NCI-H1417 treated with DMSO at 0.1 percent for 48 hours (cell line): ENCODE measurements at places on chromosomes 2 and 18.
A peak's percentile ranks its signal among the peaks of the same experiment; 100 is the strongest.

- DNase-seq: no peak
Observed at GRCh38 chr2:55976681-55977080, 53.1 kb upstream of the EFEMP1 start.

DNA sequence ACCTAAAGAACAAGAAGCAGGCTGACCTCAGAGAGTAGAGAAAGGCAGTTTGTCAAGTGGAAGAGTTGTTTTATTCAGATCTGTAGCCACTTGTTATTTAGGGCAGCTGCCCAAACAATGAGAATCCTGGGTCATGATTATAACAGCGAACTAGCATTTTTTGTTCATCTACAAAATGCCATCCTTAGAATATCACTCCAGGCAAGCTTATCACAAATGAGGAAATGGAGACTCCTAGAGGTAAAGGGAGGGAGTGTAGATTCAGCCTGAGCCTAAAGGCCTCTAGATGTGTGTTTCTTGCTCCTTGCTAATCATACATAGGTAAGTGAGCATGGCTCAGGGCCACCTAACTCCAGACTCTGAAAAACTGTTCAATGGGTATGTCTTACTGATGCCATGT lies 126.1 kb downstream of the HNMT start:
- peak; percentile 10 for DNase-seq

DNA sequence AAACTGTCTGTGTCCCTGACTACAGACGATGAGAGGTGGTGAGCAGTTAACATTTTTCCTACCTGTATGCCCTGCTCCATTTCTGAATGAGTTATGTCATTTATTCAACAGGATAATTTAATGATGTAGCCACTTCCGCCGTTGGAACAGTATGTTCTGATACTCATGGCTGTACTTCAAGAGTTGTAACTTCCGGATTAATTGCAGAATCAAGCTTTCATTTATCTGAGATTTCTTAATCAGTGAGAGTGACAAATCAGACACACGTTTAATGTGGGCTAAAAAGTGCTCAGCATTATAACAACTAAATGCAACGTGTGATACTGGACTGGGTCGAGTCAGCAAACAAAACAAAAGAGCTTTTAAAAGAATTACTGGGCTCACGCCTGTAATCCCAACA lies 107.7 kb downstream of the KCTD1 start:
- no peak for DNase-seq

DNA sequence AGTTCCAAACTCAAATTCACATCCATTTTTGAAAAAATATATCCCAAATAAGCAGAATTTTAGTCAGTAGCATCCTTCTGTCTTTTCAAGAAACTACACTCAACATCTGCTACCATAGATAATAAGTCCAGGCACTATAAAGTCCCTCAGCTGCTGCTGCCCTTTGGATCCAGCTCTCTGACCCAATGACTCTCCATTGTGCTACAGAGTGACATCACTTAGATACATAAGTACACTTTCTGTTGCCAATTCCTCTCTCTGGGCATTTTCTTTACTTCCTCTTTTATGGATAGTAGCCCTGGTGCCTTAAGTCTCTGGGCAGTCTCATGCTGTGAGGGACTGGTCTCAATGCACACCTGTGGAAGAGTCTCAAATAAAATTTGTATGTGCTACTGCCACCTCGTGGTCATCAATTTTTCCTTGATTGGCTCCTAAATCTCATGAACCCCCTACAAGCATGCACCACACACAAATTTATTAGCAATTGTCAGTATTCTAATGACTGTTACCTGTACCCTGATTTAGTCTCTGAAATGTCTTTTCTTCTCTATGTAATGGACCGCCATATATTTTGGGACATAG lies 219.2 kb downstream of the LRP1B start:
- DNase-seq: no peak

DNA sequence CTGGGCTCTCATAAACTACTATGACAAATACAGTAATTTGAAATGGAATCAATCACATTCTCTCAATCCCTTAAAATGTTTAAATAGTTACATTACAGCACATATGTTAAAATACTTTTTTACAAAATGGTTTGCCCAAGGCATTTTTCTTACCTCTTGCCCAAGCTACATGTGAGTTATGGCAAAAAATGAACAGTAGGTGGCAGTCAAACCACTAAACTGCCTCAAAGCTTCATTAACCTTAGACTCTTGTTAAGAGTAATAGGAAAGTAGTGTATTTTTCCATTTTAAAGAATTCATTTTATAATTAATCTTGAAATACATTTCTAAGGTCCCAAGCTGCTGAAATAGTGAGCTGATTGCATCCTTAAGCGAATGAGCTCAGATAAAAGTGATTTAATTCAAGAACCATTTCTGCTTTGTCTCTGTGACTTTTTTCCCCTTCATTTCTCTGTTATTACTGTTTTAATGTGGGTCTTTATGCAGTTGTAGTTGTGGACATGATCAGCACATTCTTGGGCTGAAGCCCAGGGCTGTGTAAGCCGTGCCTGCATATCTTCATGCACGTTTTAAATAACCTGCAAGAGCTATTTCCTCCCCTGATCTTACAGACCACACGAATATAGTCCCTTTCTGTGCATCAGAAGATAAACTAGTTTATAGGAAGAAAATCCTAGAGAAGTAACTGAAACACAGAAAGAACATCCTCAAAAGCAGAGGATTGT lies 311.8 kb downstream of the LNPK start:
- DNase-seq: no peak

DNA sequence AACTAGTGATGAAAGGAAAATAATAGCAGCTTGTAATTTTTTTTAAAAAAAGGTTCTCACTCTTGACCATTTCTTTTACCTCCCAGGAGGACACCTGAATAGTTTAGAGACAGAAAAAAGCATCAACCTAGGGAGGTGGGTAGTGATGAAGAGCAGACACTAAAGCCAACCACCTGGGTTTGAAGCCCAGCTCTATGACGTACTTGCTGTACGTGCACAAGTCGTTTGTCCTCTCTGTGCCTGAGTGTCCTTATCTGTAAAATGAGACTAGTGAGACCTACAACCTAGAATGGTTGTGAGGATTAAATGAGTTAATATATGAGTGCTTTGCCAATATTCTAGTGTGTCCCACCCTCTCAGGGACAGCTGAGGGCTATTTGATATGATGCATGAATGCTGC lies 5.8 kb downstream of the SLC1A4 start:
- DNase-seq: no peak
